ENCODE measurements at places on chromosomes 1 and 21. TPM values are rescaled to one million over a fixed set of nuclear protein-coding genes. Genes with fewer than 3 reads are reported as not detected.

EDARADD gene
- 7.6 TPM for polyA plus RNA-seq

PIGV gene
- 16.0 TPM for polyA plus RNA-seq

OR2T6 gene
- not detected for polyA plus RNA-seq

TCHHL1 gene
- not detected for polyA plus RNA-seq

OLFML3 gene
- 168 TPM for polyA plus RNA-seq

FALEC gene
- polyA plus RNA-seq = 0.81 TPM

TYW3 gene
- 34.6 TPM for polyA plus RNA-seq

IL19 gene
- 0.65 TPM for polyA plus RNA-seq

- no peak for DNase-seq
Measured at GRCh38 chr1:10973552-10973951, 38.9 kb upstream of the TARDBP start.

All from renal cortex interstitium (tissue), 15 donors.